ENCODE measurements at places on chromosomes 7 and 10.

DNA sequence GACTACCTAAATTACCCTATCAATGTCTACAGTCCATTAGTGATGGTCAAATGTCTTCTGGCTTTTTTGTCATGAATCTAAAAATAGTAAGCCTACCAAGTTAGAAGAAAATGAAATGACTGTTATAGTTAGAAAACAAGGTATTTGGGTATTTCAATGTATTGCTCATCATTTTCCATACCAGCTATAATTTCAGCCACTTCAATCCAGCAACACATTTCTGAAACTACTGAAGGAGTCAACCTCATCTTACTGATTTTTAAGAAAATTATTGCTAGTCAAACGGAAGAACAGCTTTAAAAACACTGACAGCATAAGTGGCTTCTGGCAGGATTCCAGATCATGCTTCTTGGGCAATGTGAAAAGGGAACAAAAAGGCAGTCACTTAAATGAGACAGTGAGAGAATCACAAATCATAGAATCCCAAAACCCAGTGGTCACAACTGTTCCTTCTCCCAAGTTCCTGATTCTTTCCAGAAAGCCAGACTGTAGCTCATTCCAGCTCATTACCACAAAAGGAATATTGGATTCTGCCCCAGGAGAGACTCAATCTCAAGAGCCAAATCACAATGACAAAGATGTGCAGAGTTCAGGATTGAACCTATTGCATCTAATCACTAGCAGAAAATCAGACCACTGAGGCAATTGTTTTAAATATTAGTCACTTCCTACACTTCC lies 61.2 kb upstream of the LRRN3 start:
- DNase-seq = no peak

- no peak for DNase-seq
Observed at GRCh38 chr10:43461950-43462349, 25.0 kb downstream of the ZNF487 start.

- DNase-seq = no peak
Observed at GRCh38 chr10:22605168-22605567, 109.2 kb downstream of the PIP4K2A start.

- DNase-seq = no peak
Observed at GRCh38 chr10:108362961-108363360, 1198.5 kb upstream of the SORCS1 start.

GRCh38 chr10:46310143-46310514 lies 23.3 kb downstream of the ANTXRL start:
- DNase-seq = no peak

- no peak for DNase-seq
Observed at GRCh38 chr7:158751751-158752150, 47.1 kb upstream of the NCAPG2 start.

DNA sequence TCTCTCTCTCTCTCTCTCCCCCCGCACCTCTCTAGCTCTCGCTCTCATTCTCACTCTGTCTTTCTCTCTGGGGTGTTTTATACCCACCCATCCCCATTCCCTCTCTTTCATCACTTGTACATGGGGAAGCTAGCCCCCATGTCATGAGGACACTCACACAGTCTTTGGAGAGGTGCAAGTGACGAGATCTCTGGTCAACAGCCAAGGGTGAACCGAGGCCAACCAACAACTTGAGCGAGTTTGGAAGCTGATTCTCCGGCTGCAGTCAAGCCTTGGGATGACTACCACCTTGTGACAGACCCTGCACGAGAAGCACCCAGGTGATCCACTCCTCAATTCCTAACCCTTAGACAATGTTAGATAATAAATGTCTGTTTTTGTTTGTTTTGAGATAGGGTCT lies 10.1 kb upstream of the KBTBD2 start:
- DNase-seq = no peak

DNA sequence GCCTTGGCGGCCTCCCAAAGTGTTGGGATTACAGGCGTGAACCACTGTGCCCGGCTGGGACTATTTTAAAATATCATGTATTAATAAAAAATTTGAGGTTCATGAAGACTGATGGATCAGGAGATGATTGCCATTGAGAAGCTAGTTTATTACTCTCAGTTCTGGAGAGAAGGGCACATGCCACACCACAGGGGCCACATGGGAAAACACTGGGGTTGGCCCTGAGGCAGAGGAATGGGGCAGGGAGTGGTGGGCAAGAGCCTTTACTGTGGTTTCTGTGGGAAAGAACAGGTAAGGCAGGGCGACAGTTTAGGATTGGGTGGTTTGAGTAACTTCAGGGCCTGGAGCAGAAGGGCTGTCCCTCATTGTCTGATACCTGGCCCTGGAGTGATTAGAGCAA lies 6.8 kb upstream of the TBRG4 start:
- DNase-seq = no peak

Data from central memory CD8-positive, alpha-beta T cell (primary cell).